T-helper 1 cell (primary cell): ENCODE measurements at places on chromosomes 1 and 21.

DNA sequence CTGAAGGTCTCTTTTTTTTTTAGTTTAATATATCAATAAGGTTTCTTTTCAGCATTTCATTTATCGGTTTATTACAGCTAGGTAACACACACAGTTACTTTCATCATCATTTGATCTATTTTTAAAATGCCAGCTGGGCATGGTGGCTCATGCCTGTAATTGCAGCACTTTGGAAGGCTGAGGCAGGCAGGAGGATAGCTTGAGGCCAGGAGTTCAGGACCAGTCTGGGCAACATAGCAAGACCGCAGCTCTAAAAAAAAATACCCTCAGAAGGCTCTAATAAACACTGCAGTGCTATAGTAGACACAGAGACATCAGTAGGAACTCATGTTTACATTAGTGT is 48.5 kb upstream of the VAMP3 start:
- DNase-seq: no peak

DNA sequence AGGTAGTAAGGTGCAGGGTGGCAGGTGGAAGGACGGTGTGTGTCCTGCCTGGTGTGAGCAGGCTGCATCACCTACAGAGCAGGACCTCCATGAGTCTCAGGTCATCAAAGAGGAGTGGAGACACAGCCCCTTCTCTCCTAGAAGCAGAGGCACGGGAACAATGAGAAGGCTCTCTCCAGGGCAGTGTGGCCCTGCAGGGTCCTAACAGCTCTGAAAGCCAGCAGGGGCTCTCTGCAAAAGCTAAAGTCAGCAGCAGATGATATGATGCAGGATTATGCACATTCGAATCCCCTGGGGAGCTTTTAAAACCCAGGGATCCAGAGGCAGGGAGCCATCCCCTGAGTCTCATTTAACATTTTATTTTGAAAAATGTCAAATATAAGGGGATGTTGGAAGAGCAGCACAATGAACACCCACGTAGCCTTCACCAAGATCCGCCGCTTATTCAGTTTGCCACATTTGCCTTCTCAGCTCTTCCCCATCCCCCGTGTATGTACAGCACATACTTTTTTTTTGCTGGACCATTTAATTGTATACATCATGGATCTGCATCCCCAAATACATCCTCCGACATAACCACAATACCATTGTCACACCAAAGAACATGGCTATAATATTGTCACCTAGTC is 88.1 kb downstream of the CNIH3 start:
- no peak for DNase-seq

DNA sequence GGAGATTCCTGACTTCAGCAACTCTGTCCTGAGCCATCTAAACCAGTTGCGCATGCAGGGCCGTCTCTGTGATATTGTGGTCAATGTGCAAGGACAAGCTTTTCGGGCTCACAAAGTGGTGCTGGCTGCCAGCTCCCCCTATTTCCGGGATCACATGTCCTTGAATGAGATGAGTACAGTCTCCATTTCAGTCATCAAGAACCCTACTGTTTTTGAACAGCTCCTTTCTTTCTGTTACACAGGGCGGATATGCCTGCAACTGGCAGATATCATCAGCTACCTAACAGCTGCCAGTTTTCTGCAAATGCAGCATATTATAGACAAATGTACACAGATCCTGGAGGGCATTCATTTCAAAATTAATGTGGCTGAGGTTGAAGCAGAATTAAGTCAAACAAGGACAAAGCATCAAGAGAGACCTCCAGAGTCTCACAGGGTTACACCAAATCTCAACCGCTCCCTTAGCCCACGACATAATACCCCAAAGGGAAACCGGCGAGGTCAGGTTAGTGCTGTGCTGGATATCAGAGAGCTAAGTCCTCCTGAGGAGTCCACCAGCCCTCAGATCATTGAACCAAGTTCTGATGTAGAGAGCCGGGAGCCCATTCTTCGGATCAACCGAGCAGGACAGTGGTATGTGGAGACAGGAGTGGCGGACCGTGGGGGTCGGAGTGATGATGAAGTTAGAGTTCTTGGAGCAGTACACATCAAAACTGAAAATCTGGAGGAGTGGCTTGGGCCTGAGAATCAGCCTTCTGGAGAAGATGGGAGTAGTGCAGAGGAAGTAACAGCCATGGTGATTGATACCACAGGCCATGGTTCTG is 2.3 kb downstream of the ZBTB37 start:
- DNase-seq: no peak

- DNase-seq: no peak
These were observed 78.2 kb upstream of the RALGPS2 start for GRCh38 chr1:178646821-178647220.

- peak; percentile 22 for DNase-seq
These were observed 868 bp downstream of the PPP1R12B start for GRCh38 chr1:202349206-202349928.

DNA sequence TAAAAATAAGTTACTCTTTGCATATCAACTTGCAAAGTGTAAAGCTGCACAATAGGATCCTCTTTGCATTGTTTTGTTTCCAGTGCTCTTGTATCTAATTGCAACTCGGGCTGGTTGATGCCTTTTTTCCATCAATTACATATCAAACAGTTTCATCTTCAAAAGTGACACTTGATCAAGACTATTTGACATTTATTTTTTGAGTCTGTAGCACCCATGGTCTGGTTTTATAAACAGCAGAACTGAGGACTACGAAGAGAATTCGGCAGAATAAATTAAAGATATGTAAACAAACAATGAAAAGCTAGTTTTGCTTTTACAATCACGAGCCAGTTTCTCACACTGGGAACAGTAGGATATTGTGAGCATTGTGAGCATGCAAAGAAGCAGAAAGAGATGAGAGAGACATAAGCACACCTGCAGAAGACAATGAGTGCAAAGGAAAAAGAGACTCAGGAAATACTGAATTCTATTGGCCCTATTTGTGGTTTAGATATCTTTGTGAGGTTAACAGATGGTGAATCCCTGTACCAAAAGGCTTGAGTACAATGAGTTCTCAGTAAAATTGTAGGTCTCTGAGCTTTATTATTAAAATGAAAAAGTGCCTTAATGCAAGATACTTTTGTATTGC is 45.4 kb downstream of the RPL5 start:
- no peak for DNase-seq

GRCh38 chr1:37667023-37667671 is 25.2 kb upstream of the CDCA8 start:
- no peak for DNase-seq

DNA sequence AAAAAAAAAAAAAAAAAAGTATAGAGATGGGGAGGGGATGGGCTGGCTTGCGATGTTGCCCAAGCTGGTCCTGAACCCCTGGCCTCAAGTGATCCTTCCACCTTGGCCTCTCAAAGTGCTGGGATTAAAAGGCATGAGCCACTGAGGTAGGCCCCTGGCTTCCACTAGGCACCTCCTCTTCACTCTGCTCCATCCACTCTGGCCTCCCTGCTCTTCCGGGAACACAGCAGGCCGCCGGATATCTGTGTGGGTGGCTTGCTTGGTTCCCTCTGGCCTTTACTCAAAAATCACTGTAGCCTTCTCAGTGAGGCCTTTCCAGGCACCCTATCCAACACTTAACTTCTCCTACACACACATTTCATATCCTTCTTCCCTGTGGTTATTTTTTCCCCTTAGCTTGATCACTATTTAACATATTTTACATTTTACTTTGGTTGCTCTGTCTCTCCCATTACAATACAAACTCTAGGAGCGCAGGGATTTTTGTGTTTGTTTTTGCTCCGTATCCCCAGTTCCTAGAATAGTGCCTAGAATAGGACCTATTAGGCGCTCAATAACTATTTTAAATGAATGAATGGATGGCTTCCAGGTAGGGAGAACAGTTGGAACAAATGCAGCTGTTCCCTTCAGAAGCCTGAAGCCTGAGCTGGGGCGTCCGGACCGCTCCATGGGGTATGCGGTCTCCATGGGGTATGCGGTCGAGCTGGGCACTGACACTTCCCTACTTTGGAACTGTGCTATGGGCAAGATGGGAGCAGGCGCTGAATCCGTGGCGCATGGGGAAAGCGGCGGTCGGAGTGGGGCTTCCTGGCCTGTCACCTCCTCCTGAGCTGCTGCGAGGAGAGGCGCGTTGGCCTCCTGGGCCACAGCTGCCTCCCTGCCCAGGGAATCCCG is 46.7 kb downstream of the H3-3A start:
- no peak for DNase-seq

GRCh38 chr21:42474043-42474831 is 21.8 kb downstream of the RSPH1 start:
- no peak for DNase-seq

- DNase-seq: no peak
These were observed 83.1 kb upstream of the DAB1 start for GRCh38 chr1:57506941-57507340.

- DNase-seq: peak; percentile 67
These were observed 162.6 kb upstream of the IRF2BP2 start for GRCh38 chr1:234772345-234773147.

GRCh38 chr1:218371927-218372672 is 27.0 kb downstream of the TGFB2 start:
- DNase-seq: no peak

- DNase-seq: no peak
These were observed 27.0 kb upstream of the TIAM1 start for GRCh38 chr21:31370893-31371544.

- DNase-seq: no peak
These were observed 147.6 kb upstream of the CAMK1G start for GRCh38 chr1:209435654-209436566.

DNA sequence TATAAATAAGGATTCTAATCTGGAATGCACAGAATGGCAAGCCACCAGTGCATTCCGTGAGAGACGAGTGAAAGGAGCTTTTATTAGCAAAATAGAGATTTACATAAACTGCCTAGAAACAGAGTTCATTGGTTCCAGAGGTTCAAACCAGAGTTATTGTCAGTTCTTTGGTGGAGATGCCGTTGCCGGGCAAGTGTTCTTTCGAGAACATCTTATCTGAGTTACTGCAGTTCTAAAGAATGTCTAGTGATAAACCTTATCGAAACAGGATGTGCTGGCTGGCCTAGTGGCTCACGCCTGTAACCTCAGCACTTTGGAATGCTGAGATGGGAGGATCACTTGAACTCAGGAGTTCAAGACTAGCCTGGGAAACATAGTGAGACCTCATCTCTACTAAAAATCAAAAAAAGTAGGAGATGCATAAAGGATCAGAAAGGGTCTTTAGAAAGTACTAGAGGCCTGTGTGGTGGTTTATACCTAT is 19.9 kb upstream of the EVI5 start:
- DNase-seq: no peak

DNA sequence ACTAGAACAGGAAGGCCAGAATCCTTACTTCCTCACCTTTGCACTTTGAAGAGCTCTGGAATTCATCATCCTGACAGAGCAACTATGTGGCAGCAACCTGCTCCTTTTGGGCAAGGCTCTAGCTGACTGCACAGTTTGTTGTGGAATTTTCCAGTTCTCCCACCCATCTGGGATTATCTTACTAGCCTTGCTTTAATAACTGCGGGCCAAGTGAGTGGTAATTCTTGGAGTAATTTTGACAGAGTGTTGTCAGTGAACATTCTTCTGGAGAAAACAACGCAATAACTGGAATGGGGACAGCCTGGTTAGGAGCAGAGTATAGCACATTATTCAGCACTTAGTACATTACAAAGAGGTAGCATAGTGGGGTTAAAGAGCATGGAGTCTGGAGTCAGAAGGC is 75.3 kb downstream of the NTMT2 start:
- no peak for DNase-seq

DNA sequence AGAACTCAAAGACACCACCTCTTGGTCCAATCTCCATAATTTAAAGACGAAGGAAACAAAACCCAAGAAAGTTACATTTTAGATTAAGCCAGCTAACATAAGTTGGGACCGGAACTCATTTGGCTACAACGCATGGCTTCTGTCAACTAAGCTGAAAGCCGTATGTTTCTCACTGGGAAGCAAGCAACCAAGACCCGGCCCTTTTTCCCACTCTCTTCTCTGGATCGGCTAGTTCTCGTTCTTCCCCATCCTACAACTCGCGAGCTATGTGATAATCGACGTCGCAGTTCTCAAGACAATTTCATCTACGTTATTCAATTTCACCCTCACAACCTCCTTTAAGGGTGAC is 601 bp downstream of the CCT8 start:
- no peak for DNase-seq

- DNase-seq: no peak
These were observed 57.1 kb upstream of the SAMSN1 start for GRCh38 chr21:14603202-14603601.

DNA sequence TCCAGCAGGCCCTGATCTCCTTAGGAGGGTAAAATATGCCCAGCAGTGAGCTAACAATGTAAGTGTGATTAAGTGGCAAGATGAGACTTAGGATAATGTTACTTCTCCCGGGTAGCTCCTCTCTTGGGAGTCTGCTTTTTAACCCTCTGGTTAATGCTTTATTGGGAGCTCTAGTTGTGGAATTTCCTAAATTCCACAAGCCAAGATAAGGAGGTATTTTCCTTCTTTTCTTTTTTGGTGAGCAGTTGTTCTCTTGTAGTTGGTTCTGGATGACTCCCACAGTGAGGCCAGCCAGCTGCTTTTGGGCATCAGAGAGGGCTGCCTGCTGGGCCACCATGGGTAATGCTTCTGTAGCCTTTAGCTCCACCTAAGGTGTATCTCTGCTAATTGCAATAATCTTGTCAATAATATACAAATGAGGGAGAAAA is 19.3 kb downstream of the C1orf52 start:
- no peak for DNase-seq

- DNase-seq: no peak
These were observed 135.9 kb upstream of the CHRM3 start for GRCh38 chr1:239250353-239251035.

- no peak for DNase-seq
These were observed 153.8 kb downstream of the MRPL39 start for GRCh38 chr21:25453524-25453923.

- no peak for DNase-seq
These were observed 19.9 kb downstream of the ELAPOR1 start for GRCh38 chr1:109133815-109134214.

DNA sequence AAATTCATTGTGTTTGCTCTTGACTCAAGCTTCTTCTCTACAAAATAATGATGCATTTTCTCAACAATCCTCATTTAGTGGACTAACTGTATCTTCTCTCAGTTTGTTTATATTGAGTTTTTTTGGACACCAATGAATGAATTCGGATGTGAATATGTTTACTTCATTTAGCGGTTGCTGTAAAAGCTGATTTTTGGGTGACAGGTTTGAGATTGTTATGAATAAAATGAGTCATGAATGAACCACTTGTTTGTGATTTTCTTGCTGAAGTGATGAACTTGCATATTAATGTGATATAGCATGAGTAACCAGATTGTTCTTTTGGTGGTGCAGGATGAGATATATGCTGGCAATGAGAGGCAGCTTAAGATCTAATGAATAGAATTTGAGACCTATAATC is 3.1 kb downstream of the DNM3 start:
- no peak for DNase-seq

DNA sequence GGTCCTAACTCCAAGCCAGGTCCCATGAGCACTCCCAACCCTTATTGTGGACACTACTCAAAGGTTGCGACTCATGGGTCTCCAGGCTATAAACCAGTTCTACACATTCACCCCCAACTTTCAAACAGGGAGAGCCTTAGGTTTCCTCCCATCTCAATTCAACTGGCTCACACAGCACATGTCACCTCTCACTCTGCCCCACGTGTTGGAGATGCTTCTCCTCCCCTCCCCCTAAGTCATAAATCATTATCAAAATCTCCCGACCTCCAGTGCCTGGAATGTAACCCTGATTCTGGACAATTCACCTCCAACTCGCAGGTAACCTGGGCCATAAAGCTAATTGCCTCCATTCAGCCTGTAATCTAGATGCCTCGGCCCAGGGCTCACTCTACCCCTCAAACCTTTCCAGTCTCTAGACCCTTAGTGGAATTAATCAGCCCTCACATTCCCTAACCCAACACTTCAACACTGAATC is 595 bp downstream of the AK2 start:
- no peak for DNase-seq
